NB4 (cell line): ENCODE measurements at places on chromosomes 7 and 10.

- DNase-seq: no peak
Observed at GRCh38 chr10:101228966-101229265, 347 bp downstream of the LBX1 start.

DNA sequence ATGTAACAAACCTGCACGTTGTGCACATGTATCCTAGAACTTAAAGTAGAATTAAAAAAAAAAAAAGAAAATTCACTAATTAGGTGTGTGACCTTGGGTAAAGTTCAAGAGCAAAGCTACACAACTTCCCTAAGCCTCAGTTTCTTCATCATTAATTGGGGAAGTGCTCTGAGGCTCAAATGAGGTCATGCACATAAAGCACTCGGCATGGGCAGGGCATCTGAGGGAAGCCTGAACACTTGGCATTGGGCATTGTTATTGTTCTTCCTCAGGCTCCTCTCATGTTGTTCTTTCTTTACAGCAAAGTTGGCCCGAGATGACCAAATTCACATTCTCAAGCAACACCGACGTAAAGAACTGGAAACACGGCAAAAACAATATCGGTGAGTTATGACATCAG is 21.5 kb downstream of the ALOX5 start:
- DNase-seq: no peak

- no peak for DNase-seq
Observed at GRCh38 chr10:114881901-114882300, 56.1 kb upstream of the TRUB1 start.

DNA sequence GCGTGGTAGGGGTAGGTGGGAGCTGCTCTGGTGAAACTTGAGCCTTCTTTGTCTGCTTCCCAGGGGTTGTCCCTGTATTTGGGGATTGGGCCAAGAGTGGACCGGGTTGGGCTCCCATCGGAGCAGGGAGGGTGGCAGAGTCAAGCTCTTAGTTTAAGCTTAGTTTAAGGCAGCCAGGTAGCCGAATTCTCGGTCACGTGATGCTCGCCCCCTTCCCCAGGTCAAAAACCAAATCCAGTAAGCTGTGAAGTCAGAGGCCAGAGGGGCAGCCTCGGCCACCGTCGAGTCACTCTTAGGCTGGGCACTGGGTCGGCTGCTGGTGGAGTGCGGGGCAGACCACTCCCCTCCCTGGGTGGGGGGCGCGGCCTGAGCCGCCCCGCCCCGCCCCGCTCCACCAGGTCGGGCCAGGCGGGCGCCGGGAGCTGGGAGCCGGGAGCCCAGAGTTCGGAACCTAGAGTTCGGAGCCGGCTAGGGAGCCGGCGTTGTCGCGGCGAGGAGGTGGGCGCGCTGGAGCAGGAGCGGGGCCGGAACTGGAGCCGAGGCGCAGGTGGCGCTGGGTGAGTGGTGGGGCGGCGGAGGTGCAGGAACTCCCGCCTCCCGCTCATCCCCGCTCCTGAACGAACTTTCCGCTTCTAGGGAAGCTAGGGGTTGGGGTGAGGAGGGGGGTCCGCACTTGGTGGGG is 2.8 kb upstream of the LZTS2 start:
- peak; percentile 63 for DNase-seq

DNA sequence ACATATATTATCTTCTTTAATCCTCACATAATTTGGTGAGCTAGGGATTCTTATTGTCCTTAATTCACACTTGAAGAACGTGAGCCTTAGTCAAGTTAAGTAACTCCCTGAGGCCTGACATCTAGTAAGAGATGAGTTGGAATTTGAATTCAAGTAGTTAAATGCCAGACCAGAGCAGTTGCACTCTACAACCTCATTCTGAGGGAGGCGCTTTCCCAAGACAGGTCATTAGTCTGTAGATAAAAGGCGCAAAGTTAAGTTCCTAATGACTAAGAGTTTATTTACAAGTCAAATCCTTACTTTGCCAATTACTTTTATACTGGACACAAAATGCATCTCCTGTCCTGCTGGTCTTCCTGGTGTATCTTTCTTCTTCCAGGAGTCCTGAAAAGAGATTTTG is 3.6 kb upstream of the EXOC6 start:
- peak; percentile 38 for DNase-seq
